ENCODE measurements at places on chromosomes 2 and 18. TPM values are rescaled to one million over a fixed set of nuclear protein-coding genes. Genes with fewer than 3 reads are reported as not detected.

The ANKRD30B gene
- total RNA-seq = not detected

The BIN1 gene
- total RNA-seq = 26.3 TPM

The ICOS gene
- not detected for total RNA-seq

The GATA6 gene
- total RNA-seq = 39.8 TPM

The RNF152 gene
- 23.6 TPM for total RNA-seq

The GALR1 gene
- total RNA-seq = 0.07 TPM

The NDC80 gene
- total RNA-seq = 34.3 TPM

DNA sequence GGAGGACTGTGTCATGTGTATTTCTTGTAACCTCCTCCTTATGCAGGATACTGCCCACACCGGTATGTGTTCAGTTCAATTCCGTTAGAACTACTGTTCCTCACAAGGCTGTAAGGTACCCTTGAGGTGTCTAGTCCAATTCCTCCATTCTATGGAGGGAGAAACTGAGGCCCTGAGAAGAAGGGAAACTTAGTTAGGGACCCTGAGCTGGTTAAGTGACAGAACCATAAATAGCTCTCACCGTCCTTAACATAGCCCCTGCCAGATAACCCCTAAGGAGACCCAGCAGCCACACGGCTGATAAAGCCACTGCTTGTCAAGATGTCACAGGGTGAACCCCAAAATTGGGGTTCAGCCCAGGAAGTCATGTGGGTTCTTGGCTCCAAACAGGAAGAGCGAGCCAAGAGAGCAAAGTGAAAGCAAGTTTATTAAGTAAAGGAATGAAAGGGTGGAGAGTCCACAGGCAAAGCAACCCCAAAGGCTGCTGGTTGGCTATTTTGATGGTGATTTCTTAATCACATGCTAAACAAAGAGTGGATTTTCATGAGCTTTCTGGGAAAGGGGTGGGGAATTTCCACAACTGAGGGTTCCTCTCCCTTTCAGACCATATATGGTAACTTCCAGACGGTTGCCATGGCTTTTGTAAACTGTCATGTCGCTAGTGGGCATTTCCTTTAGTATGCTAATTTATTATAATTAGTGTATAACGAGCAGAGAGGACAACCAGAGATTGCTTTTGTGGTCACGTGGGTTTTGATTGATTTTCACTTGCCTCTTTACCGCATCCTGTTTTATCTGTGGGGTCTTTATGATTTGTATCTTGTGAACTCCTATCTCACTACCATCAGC lies 83.4 kb upstream of the RTN4 start:
- DNase-seq = no peak

GRCh38 chr2:73324126-73324725 lies 30.9 kb upstream of the EGR4 start:
- DNase-seq = no peak

DNA sequence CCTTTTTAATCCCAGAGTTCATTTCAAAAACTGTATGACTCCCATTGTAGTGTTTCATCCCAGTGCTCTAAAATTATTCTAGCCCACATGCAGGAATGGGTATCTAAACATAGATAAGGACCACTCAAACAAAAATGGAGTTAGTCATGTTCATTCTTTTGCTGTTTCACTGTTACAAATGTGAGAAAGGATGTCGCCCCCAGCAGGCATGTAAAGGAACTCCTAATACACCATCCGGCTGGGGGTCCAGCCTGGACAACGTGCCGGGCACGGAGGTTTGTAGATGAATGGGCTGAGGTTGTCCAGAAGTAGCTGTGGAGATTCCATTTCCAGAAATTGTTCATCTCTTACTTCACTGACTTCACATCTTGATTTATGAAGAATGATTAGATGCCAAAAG lies 101.9 kb upstream of the RAB12 start:
- no peak for DNase-seq

GRCh38 chr2:136306836-136307235 lies 188.9 kb upstream of the CXCR4 start:
- no peak for DNase-seq

DNA sequence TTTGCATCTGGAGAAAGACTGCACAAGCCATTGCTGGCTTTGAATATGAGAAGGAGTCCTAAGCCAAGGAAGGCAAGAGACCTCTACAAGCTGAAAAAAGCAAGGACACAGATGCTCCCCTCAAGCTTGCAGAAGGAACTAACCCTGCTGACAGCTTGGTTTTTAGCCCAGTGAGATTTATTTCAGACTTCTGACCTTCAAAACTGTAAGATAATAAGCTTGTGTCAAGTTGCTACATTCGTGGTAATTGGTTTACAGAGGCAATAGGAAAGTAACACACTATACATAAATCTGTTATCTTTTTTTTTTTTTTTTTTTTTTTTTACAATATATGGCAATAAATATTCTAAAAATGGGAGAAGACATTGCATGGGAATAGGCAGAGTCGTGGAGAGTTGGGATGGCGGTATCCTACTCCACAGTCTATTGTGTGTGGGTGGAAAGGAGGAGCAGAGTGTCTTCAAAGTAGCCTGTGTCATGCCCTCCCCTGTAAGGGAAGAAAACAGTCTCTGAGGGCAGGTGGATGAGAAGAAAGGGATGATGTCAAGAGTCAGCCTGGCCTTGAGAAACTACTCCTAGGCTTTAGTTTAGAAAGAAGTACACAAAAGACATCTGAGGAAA lies 196.9 kb downstream of the THSD7B start:
- DNase-seq = no peak

DNA sequence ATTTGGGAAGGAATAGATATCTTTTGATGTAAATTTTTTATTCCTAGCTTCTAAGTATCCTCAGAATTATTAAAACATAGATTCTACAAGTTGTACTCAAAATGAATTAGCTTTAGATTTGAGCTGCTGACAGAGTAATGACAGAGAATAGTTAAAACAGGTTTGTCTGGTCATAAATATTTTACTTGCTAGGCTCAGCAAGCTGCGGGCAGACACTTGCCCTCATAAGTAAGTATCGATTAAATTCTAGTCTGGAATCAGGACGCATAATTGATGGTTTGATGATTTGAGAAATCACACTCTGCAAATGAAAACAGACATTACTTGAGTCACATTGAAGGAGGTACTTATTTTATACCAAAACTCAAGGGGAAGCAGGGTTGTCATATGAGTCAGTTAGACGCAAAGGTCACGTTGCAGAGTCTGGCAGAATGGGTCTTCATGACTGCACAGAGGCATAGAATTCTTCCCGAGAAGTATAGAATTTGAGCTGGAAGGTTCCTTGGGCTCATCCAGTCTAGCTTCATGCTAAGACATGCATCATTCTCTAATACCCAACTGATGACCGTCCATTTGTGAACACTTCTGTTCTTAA lies 27.5 kb downstream of the ARL4C start:
- no peak for DNase-seq

- no peak for DNase-seq
These were observed 236.6 kb downstream of the CYRIA start for GRCh38 chr2:16429002-16429401.

GRCh38 chr2:148877403-148877740 lies 2.3 kb downstream of the KIF5C start:
- DNase-seq = no peak

DNA sequence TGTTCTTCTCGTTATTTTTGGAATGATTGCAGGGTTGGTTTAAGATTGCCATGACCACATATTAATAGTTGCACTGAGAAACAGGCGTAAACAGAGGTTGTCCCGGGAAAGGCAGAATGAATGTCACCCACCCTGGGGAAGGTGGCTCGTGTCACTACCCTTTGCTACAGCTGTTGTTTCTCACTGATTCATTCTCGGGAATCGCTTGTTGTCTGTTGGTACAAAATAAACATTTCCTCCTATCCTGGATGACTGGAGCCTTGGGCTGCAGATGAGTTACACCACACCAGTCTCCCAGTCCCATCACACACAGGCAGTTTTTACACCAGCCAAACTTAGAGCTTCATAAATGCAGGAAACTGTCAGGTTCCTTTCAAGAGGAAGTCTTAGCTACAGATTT lies 216.7 kb downstream of the GBX2 start:
- no peak for DNase-seq

DNA sequence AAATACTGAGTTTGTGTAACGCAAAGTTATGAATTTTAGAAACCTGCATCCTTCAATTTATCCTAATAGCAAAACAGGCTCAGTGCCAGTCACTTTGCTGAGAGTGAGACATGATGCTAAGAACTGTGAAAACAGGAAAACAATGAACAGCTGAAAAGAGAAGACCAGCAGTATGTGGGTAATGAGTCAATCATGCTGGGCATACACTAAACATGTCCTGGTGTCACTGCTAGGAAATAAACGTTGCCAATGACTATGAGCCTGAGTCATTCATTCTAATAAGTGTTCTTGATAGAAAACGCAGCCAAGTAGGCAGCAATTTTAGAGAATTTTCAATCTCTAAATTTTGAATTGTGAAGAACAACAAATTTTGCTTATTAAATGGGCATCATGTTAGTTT lies 237.3 kb downstream of the GALR1 start:
- DNase-seq = no peak

- no peak for DNase-seq
These were observed 15.5 kb downstream of the WDFY1 start for GRCh38 chr2:223929571-223930102.

DNA sequence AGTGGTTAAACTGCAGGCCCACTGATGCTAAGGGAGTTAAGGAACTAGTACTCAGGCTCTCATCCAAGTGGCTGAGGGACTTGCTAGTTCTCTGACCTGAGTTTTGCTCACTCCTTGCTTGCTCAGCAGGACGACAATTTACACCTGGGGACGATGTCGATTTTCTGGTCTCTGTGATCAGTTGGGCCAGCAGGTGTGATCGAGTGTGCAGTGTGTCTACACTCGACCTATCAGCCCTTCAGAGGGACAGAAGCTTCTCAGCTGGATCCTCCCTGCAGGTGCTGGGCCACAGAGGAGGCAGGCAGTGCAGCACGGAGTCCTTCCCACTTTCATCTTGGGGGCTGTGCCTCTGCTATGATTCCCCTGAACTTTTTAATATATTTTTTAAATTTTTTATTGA lies 71.5 kb downstream of the KCNS3 start:
- no peak for DNase-seq

- DNase-seq = no peak
These were observed 195.4 kb downstream of the FAM210A start for GRCh38 chr18:13530879-13531387.
